ENCODE measurements at places on chromosomes 6 and 20.

DNA sequence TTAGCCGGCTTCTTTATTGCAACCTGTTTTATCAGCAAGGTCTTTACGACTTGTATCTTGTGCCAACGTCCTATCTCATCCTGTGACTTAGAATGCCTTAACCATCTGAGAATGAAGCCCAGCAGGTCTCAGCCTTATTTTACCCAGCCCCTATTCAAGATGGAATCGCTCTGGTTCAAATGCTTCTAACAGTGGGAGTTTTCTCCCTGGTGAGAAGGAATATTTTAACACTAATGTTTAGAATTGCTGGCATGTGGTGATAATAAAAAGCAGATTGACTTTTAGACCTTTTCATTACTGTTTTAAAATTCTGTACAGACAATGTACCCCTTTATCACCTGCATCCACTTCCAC, 9.9 kb upstream of the KCNK15 start:
- no peak for DNase-seq

DNA sequence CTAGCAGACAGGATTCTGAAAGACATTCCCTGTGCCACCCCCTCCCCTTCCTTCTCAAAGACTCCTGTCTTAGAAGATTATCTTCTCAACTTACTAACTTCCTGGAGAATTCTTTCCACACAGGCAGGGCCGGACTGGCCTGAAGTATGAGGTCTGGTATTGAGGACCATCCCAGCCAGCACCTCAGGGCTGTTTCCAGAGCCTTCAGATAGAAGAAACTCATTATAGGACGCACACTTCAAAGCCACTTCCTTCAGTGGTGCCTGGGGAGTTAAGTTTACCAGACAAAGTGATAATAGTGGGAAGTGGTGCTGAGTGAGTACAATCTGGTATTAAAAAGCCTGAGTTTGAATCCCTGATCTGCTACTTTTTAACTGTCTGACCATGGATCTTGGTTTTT, 15.6 kb downstream of the KCNS1 start:
- no peak for DNase-seq

DNA sequence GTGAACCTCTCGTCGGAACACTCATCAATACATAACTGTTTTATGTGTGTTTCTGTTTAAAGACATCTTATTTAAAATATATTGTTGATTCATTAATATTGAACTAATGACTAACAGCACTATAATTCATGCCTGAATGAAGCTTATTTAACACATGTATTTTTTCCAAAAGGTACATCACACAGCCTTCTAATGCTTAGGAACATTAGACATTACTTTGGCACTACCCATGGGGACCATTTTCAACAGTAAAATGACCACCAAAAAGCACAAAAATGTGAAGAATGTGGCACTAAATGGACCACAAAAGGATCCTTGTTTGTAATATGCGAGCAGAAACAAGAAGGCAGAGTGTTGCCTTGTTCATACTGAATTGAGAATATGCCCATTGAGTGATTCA, 109.2 kb downstream of the CEP57L1 start:
- no peak for DNase-seq

DNA sequence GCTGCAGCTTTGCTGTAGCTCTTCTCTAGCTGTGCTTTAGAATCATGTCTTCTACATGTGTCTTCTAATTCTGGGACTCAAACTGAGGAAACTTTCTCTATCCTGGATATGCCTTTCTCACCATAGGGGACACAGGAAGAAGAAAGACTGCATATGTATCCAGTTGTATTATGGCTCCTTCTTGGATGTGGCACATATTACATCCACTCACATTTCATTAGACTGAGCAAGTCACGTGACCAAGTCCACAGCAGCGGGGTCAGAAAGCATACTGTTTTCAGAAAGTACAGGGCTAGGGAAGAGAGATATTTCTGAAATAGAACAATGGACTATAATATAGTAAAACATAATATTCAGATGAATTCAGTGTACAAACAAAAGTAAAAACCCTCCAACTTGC, 187.6 kb upstream of the RIMS1 start:
- DNase-seq, result no peak

DNA sequence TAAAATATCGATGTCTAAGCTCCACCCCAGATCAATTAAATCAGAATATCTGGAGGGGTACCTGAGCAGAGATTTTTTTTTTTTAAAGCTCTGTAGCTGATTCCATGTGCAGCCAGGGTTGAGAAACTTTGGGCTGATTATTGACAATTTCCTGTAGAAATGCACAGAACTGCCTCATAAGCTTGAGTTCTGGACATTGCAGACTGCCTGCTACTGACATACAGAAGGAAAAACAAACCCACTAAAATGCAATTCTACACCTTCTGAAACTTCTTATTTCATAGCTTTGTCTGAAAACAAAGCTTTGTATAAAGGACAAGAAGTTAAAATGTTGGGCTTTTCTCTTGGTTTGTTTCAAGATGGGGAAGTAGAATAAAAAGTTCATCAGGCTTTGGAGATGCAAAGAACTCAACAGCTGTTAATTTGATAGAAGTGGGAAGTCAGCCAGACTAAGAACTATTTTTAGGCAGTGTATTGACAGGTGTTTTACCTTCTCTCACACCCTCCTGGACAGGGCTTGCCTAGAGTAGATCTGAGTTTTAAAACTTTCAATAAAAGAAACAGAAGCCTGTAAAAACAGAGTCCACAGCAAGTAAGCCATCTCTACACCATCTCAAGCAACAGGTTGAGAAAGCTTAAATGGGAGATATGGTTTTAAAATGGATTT, 147.7 kb downstream of the KCNQ5 start:
- no peak for DNase-seq

- DNase-seq, result peak; percentile 52
Measured at GRCh38 chr6:7479801-7480266, 61.6 kb upstream of the DSP start.

DNA sequence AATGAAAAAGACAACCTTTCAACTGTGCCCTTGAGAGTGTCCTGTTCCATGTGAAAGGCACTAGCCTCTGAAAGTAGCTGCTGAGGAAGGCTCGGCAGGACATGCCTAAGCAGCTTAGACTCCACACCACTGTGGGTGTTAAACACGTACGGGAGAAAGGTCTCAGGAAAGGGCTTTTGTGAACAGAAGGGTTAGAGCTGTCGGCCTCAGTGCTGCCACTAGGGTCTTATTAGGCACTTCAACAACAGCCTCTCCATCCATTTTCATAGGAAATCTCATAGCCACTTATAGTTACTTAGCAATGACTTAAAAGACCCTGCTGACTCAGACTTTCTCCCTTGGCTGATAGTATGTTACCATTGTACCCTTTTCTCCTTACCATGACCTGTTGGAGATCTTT, 662.8 kb downstream of the TBC1D32 start:
- DNase-seq, result no peak

DNA sequence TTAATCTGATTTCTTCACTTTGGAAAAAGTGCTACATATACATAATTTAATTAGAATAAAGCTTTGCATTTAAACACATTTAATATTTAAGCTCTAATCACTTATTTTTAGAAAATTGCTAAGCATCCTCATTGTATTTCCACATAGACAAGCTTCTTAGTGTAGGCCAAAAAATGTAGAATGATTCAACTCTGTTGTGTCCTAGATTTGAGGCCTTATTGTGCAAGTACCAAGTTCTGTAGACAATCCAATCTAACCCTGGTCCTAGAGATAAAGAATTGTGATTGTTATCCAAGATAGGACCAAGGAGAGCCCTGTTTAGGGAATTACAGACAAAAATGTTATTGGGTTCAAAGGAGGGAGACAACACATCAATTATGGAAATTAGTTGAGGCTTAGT, 27.6 kb downstream of the MRAP2 start:
- DNase-seq, result no peak

GRCh38 chr6:84273048-84273809, 45.8 kb upstream of the CEP162 start:
- no peak for DNase-seq

- no peak for DNase-seq
Measured at GRCh38 chr6:148251891-148252290, 90.7 kb upstream of the SASH1 start.

DNA sequence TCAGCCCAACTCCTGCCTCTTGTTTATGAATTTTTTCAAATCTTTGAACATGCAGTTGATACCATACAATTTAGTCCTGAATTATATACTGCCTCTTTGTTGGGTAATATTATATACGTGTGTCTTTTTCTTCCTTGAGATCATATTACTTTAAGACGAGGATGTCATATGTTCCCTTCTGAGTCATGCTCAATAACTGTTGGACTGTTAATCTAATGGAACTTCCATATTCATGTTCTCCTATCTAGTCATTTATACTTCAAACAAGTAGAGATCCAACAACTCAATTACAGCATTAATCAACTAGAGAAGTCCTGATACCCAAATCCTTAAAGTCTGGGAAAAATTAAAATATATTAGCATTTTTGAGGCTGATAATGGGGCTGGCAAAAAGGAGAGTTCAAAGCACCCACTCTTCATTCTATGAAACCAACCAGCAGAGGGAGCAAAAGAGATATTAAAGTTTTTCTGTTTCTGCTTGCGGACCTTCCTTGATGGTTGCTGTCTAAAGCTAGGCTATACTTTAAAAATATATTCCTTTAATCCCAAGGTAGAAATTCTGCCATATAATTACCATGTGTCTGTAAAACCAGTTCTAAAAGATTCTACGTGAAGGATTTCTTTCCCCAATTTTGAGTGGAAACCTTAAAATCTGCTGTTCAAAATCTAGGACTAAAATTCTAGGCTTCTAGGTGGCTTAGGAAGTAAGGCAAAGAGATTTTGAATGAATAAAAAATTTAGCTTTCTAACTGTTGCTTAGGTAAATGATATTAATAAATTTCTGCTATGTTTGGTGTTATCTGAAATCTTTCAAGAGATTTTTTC, 498.9 kb downstream of the BCKDHB start:
- DNase-seq, result peak; percentile 72

DNA sequence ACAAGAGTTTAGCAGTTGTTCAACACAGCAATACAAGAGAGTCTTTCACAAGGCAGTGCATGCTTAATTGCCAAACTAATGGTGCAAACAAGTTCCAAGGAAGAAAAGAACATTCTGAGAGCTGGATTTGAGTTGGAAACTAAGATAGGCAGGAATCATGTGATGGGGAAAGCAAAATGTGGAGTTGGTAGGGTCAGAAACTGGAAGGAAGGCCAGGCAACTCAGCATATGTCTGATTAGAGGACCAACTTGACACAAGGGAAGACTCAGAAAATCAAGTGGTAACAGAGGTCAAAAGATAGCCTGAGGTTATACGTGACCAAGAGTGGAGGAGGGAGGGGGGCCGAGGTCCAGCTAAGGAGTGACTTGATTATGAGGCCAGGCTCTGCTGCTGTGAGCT, 117.3 kb downstream of the SMLR1 start:
- DNase-seq, result no peak

DNA sequence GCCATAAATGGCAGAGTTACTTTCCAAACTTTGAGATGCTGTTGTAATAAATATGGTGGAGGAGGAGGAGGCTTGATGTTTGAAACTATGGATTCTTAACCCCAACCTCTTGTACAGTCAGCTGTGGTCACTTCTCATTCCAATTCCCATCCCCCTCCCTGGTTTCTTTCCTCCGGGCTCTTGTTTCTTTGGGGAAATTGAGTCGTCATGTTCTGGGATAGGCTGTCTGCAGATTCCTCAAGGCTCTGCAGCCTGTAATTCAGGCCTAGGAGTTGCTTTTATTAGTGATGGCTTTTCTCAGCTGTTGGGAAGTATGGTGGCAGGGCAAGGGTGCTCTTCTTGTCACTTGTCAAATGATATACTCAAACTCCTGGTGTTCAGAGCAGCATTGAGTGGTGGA, 2.6 kb downstream of the PTK7 start:
- DNase-seq, result peak; percentile 84

GRCh38 chr6:158023597-158023939, 41.9 kb downstream of the SYNJ2 start:
- no peak for DNase-seq

DNA sequence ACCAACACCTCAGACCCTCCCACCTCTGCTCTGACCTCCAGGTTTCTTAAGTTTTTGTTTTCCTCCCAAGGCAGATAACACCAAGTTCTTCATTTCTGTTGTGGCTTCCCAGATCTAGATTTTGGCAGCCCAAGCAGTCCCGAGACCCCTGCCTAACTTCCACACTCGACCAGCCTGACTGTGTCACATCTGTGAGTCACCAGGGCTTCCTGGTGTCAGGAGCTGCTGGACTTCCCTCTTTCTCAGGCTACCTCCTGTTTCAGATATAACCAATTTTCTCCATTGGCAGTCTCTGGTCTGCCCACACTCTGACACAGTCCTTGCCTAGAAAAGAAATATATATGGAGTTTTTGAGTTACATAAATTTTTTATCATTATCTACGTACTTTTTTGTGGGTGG, 46.1 kb upstream of the CCN6 start:
- peak; percentile 47 for DNase-seq

DNA sequence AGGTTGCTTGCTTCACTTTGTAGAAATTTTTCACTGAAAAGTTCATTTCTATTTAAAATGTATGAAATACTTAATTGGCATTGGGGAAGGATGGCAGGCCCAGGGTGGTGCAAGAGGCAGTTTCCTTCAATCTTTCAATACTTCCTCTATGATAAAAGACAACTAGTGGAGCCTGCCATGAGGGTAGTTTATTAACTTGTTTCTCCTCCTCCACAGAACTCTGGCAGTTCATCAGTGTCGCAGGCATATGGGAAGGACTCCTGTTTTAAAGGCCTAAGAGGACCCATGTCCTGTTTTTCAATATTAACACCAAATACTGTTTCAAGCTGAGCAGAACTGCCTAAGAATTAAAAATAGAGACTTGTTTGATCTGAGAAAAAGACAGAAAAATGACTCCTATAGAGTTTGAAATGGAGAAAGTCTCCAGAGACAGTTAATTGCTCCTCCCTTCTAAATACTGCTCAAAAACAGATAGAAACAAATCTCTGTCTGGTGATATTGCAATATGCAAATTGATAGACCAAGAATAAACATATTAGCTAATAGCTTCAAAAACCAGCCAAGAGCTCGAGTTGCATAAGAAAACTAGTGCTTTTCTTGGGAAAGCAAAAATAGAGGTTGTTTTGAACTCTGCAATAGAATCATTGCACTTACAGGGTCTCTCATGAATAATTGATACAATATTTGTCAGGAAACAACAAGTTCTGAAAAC, 665.7 kb upstream of the SLC35B3 start:
- no peak for DNase-seq

GRCh38 chr6:131398176-131398575, 174.8 kb upstream of the ARG1 start:
- DNase-seq, result peak; percentile 16

- peak; percentile 36 for DNase-seq
Measured at GRCh38 chr6:135066397-135066796, 11.8 kb upstream of the HBS1L start.

- no peak for DNase-seq
Measured at GRCh38 chr20:10231290-10231689, 12.7 kb downstream of the SNAP25 start.

- no peak for DNase-seq
Measured at GRCh38 chr6:42269974-42270510, 52.4 kb upstream of the MRPS10 start.

Measured in choroid plexus epithelial cell (primary cell).